ENCODE measurements at places on chromosomes 6 and 20.

DNA sequence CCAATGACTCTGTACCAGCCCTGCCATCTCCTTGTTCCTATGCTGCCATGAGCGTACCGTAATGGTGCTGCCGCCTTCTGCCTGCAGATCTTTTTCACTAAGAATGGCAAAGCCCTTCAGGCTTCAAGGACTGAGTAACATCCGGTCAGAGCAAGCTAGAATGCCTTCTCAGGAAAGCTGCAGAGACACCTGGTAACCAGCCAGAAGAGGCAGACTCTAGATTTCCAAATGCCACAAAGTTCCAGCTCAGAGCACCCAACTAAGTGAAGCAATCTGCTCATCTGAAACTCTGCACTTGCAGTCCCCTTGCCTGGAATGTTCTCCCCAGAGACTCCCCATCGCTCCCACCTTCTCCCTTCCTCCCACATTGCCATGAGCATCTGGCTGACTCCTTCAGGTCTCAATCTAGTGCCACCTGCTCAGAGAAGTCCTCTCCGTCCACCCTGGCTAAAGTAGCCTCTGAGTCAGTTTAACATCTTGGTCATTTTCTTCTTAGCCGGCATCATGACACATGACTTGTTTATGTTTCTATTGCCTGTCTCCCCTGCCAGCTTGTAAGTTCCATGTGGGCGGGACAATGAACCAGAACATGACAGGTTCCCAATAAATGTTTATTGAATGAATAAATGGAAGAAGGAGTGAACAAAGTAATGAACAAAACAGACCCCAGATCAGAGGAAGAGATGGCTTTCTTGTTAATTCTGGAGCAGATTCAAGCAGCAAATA lies 6.9 kb upstream of the OCSTAMP start:
- no peak for DNase-seq

GRCh38 chr6:43923376-43924221 lies 153.6 kb downstream of the VEGFA start:
- no peak for DNase-seq

DNA sequence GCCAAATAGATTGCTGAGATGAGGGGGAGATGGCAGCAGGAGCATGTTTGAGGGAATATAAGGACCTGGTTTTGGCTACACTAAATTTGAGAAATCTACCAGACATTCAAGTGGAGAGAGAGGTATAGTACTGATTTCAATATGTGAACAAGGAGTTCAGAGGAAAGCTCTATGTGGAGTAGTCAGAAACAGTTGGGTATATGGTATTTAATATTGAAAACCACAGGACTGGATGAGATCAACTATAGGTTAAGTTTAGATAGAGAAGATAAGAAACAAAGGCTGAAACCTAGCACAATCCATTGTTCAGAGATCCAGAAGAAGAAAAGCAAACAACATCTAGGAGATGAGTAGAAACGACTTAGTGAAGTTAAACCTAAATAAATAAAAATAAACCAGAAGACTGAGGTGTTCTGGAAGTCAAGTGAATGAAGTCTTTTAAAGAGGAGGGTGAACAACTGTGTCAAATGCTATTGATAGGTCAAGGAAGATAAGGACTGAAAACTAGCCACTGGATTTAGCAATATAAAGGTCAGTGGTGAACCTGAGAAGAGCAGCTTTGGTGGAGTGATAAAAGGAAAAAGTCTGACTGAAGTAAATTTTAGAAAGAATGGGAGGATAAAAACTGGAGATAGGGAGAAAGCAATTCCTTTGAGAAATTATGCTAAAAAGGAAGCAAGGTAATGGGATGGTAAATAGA lies 121.2 kb upstream of the RUNX2 start:
- no peak for DNase-seq

GRCh38 chr6:106799031-106799894 lies 169.9 kb downstream of the QRSL1 start:
- no peak for DNase-seq

- no peak for DNase-seq
These were observed 36.5 kb upstream of the KIF13A start for GRCh38 chr6:18023891-18024290.

DNA sequence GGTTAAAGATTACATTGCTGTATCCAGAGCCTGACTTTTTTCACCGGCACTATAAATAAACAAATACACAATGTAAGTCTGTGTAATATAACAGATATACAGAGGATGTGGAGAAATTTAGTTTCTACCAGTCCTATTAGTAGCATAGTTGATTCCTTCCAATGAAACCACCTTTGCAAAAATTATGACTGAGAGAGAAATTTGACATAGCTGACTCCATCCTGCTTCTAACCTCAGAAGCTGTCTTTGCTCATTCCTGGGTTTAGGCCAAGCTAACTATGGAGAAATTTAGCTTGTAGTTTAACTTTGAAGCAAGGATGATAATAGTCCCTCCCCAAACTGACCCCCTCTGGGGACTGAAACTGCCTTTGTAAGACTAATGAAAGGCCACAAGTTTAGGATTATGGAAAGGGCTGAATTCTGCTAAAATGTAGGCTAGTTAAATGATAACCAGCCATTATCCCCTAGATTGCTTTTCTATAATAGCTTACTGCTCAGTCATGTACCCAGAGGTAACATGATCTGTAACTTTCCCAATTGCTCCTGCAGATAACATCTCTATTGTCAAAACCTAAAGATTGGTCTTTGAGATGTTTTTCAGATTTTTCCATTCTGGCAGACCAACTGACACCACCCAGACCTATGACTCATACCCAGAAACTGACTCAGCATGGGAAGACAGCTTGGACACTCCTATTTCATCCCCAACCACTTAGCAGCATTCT lies 172.8 kb upstream of the ARG1 start:
- no peak for DNase-seq

- DNase-seq: no peak
These were observed 233.2 kb upstream of the SYNDIG1 start for GRCh38 chr20:24236201-24236600.

- no peak for DNase-seq
These were observed 261.4 kb downstream of the KHDC1L start for GRCh38 chr6:72963946-72964345.

DNA sequence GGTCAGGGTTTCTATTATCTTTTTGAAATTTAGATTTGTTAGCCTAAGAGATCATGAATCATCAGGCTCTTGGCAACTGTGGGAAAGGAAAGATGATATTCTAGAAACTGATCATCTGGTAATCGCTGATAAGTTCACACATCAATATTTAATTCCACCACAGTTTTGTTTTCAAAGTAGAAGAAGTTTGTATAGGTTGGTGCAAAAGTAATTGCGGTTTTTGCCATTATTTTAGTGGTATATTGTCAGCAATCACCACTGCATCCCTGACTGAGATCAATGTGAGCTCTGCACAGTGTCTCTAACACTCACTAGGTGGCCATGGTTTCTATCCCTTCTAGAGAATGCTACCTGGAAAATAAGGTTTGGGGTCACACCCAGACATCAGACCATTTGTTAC lies 17.0 kb upstream of the PXDC1 start:
- no peak for DNase-seq

DNA sequence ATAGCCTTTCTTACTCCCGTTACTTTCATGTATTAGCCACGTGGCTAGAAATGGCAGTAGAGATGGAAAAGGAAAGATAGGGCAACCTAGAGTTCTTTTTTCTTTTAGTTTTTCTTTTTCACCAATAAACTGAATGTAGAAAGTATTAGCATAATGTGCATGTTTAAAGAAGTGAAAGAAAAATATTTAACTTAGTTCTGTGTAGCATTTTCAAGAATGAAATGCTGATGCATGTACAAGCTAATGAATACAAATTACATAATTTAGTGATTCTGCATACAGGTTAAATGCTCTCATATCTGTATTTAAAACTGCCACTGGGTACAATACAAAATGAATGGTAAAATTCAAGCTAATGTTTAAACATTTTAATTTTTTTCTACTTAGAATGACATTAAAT lies 22.6 kb upstream of the IL20RA start:
- DNase-seq: no peak

DNA sequence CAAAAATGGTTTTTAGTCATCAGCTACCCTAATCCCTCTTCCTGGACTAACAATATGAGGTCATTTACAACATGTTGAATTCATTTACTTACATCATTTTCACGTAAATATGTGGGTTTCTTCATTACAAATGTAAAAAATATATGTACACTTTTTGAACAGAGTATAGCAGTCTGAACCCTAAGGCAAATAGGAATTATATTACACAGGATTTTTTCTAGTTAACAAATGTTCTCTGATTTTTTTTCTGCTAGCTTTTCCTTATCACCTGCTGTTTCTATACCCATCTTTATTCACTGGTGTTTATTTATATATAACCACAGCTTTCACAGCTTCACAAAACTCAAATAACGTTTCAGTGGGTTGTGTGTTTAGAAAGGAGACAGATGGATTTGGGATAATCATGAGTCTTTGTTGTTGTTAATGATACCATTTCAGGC lies 21.0 kb upstream of the CD2AP start:
- DNase-seq: no peak

DNA sequence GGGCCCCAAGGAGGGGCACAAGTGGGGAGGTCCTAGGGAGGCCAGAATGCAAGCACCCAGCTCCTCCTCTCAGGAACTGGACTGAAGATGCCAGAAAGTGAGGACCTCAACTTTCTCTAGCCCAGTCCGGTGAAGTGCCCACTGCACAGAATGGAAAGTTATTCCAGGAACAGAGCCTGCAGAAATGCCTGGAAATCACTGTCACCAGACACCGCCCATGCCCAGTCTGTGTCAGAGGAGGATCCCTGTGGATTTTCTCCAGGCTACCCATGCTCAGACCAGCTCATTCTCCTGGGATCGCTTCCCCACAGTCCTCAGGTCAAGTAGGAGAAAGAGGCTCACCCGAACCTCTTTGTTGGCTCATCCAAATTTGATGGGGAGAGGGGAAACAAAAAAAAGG lies 6.5 kb downstream of the PRPH2 start:
- no peak for DNase-seq
